ENCODE measurements at places on chromosomes 6 and 20. TPM values are rescaled to one million over a fixed set of nuclear protein-coding genes. Genes with fewer than 3 reads are reported as not detected.

The BPIFB4 gene
- total RNA-seq = not detected

The C20orf141 gene
- not detected for total RNA-seq

The OOEP gene
- total RNA-seq = not detected

The COL9A1 gene
- 7.6 TPM for total RNA-seq

The IPCEF1 gene
- 0.15 TPM for total RNA-seq

The NNAT gene
- total RNA-seq = 3.6 TPM

- no peaks in the 10 kb centered on the region for H3K27me3 ChIP-seq
- no peaks in the 10 kb centered on the region for H3K4me1 ChIP-seq
Measured at GRCh38 chr20:46151936-46152335, 33.8 kb downstream of the CD40 start.

- DNase-seq = no peak
- peaks cover 14% of the 10 kb centered on the region for H3K4me1 ChIP-seq
- no peak overlapping the region for H3K27ac ChIP-seq
- no peaks in the 10 kb centered on the region for H3K27me3 ChIP-seq
Measured at GRCh38 chr20:31666258-31667042, 28.7 kb downstream of the COX4I2 start.

GRCh38 chr20:48190757-48191156, 405.5 kb upstream of the SULF2 start:
- no peaks in the 10 kb centered on the region for H3K36me3 ChIP-seq
- no peak overlapping the region for H3K27ac ChIP-seq
- H3K4me3 ChIP-seq = no peak overlapping the region
- no peaks in the 10 kb centered on the region for H3K4me1 ChIP-seq

DNA sequence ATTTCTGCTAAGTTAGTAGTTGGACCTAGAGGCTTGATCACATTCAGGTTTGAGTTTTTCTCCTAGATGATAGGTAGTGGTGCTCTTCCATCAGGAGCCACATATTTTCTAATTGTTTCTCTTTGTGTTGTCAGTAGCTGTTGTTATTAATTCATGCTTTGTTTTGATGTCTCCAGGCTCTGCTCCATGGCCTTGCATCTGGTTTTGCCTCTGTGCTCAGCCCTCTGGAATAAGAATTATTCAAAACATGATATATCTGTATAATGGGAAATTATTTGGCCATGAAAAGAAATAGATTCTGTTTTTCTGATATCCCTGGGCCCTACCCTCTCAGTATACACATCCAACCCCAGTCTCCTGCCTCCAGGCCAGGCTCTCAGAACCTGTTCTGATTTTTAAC, 184.8 kb downstream of the CDC5L start:
- no peak overlapping the region for H3K27ac ChIP-seq
- no peaks in the 10 kb centered on the region for H3K27me3 ChIP-seq

DNA sequence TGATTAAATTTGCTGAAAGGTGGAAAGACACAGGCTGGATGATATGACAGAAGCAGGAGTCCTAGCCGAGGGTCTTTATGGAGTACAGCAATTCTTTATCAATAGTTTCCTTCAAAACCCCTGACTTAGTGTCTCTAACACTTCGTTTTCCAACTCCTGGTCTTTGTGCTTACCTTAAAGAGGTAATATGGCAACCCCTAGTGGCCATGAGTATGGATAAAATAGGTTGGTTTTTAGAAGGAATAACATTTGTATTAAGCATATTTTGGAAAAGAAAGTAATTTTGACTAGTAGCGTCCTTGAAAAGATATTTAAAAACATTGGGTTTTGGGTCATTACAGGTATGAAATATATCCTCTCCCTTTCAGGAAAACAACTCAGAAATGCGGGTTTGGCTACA, 51.9 kb downstream of the VGLL2 start:
- DNase-seq = peak; percentile 11
- H3K4me3 ChIP-seq = no peak overlapping the region
- H3K27me3 ChIP-seq = no peaks in the 10 kb centered on the region
- no peak overlapping the region for H3K27ac ChIP-seq
- H3K4me1 ChIP-seq = peaks cover 4% of the 10 kb centered on the region
- H3K36me3 ChIP-seq = no peaks in the 10 kb centered on the region

GRCh38 chr6:154343473-154344308, 12.9 kb downstream of the IPCEF1 start:
- no peaks in the 10 kb centered on the region for H3K4me1 ChIP-seq
- no peaks in the 10 kb centered on the region for H3K36me3 ChIP-seq
- no peaks in the 10 kb centered on the region for H3K27me3 ChIP-seq
- H3K4me3 ChIP-seq = no peak overlapping the region

DNA sequence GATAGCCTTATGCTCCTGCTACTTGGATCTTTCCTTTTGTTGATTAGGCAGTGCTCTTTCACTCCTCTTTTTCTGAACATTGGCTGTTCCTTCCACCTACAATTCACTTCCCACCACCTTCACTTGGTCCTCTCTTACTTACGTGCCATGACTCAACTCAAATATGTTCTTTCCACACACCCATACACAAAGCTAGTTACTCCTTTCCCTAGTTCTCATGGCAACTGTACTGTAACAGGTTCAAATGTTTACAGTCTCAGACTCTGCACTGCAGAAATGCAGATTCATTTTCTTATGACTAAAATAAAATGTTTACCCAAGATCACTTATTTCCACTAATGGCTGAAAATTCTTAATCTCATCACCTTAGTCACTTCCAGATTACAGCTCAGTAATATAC, 174.0 kb upstream of the TSHZ2 start:
- no peaks in the 10 kb centered on the region for H3K27me3 ChIP-seq

GRCh38 chr20:50027611-50028105, 44.9 kb downstream of the SNAI1 start:
- H3K4me3 ChIP-seq = no peak overlapping the region
- no peaks in the 10 kb centered on the region for H3K27me3 ChIP-seq
- H3K27ac ChIP-seq = no peak overlapping the region
- DNase-seq = peak; percentile 94
- H3K36me3 ChIP-seq = no peaks in the 10 kb centered on the region
- H3K4me1 ChIP-seq = no peaks in the 10 kb centered on the region

GRCh38 chr6:144400321-144400720, 115.2 kb downstream of the UTRN start:
- DNase-seq = no peak
- H3K4me1 ChIP-seq = no peaks in the 10 kb centered on the region
- H3K4me3 ChIP-seq = no peak overlapping the region
- no peaks in the 10 kb centered on the region for H3K36me3 ChIP-seq

DNA sequence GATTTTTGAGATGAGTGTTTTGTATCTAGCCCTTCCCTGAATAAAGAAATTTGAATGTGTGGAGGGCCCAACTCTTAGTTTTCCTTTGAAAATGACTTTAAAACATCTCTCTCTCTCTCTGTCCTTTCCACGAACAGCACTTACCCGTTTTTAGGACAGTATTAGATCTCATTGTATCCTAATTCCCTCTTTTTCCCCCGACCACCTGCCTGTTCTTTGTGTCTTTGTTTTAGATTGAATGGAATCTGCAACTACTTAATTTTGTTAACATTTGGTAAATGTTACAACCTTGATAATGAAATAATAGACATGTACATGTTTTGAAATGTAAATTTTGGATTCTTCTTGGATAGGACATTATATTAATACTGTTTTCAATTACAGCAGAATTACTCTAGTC, 3.1 kb downstream of the DSP start:
- peak overlapping the region; percentile 76 for H3K4me3 ChIP-seq
- H3K27ac ChIP-seq = peak overlapping the region; percentile 59
- no peak for DNase-seq

DNA sequence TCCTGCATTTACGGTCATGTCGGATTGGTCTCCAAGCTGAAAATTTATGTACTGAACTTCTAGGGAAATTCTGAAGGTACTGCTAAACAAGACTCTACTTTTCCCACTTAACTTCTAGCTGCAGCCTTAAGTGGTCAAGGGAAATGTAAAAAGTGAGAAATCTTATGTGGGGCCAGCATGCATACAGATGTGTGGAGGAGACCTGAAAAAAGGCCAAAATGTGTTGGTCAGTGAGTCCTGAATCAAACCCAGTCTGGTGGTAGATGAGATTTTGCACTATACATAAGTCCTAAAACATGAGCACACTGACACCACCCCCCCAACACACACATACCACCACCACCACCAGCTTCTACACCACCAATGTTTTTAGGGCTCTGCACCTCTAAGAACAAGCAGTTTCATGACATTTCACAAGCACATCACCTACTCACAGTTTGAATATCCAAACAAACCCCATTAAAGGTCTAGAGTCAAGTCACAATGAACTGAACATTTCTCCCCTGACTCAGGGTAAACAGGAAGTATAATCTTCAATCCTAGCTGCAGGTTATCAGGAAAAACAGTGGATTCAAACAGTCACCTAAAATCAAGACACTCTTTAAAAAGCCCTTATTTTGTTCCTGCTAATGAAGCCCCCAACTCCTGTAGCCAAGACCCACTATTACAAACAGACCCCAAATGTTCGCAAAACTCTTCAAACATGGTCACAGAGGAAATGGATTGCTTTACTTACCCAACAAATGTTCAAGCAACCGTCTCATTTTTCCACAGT, 1.6 kb downstream of the ZMYND8 start:
- peak overlapping the region; percentile 23 for H3K4me3 ChIP-seq
- H3K27ac ChIP-seq = peak overlapping the region; percentile 98
- peaks cover 95% of the 10 kb centered on the region for H3K4me1 ChIP-seq
- no peaks in the 10 kb centered on the region for H3K27me3 ChIP-seq
- no peak for DNase-seq

DNA sequence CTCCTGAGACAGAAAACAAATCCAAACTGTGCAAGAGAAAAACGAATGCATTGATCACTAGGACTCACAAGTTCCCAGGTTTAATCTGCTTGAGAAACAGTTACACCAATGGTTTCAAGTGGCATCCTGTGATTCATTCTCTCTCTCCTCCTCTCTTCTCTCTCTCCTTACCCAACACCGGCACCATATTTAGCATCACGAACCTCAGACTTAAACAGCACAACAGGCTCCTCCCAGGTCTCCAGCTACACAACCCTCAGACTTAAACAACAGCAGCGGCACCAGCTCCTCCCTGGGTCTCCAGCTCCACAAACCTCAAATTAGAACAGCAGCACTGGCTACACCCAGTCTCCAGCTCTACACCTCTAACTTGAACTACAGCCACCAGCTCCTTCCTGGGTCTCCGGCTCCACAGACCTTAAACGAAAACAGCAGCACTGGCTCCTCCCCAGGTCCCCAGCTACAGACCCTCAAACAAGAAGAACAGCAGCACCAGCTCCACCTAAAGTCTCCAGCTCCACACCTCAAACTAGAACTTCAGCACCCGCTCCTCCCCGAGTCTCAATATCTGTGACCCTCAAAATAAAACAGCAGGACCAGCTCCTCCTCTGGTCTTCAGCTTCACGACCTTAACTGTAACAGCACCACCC, 355.9 kb downstream of the PREX1 start:
- peaks cover 13% of the 10 kb centered on the region for H3K27me3 ChIP-seq
- H3K36me3 ChIP-seq = no peaks in the 10 kb centered on the region
- H3K4me3 ChIP-seq = no peak overlapping the region
- H3K4me1 ChIP-seq = no peaks in the 10 kb centered on the region
- DNase-seq = no peak
- no peak overlapping the region for H3K27ac ChIP-seq

GRCh38 chr6:7721649-7722048, 4.2 kb upstream of the BMP6 start:
- H3K4me1 ChIP-seq = no peaks in the 10 kb centered on the region
- H3K4me3 ChIP-seq = no peak overlapping the region
- H3K27me3 ChIP-seq = peaks cover 58% of the 10 kb centered on the region

DNA sequence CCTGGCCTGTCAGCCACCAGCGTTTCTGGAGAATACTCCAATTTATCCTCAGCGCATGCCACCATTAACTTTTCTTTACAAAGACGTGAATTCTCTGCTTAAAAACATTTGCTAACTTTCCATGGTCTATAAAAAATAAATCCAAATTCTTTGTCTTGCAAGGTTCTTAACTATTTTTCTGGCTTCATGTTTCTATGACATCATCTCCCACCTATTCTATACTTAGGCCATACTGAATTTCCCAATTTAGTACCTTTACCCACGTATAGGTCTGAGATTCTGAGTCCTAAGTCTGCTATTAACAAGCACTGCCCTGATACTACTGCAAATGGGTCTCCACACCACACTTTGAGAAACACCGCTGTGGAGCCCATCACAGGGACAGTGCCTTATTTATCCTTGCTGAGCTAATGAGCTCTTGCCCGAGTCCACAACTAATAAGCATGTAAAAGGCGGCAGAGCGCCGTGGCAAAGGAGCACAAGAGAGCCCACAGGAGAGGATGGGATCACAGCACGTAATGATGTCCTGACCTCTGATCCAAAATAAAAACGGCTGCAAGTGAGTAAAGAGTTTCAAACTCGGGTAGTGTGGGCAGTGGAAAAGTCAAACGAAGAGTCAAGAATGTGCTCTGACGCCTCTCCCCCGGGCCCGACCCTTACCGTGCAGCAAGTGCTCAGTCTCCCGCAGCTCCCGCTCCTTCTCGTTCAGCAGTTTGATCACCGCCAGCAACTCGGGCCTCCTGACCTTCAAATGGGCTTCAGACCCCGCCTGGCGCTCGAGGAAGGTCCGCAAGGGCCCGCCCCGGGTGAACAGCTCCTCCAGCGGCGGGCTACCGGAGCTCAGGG, 519 bp downstream of the MTRF1L start:
- H3K4me1 ChIP-seq = peaks cover 18% of the 10 kb centered on the region
- H3K27me3 ChIP-seq = no peaks in the 10 kb centered on the region
- H3K36me3 ChIP-seq = peaks cover 4% of the 10 kb centered on the region
- peak; percentile 36 for DNase-seq
- H3K4me3 ChIP-seq = peak overlapping the region; percentile 97
- H3K27ac ChIP-seq = peak overlapping the region; percentile 94

GRCh38 chr20:40111282-40111681, 577.8 kb downstream of the MAFB start:
- H3K27ac ChIP-seq = no peak overlapping the region
- no peaks in the 10 kb centered on the region for H3K27me3 ChIP-seq
- DNase-seq = no peak
- no peaks in the 10 kb centered on the region for H3K36me3 ChIP-seq
- H3K4me3 ChIP-seq = no peak overlapping the region

DNA sequence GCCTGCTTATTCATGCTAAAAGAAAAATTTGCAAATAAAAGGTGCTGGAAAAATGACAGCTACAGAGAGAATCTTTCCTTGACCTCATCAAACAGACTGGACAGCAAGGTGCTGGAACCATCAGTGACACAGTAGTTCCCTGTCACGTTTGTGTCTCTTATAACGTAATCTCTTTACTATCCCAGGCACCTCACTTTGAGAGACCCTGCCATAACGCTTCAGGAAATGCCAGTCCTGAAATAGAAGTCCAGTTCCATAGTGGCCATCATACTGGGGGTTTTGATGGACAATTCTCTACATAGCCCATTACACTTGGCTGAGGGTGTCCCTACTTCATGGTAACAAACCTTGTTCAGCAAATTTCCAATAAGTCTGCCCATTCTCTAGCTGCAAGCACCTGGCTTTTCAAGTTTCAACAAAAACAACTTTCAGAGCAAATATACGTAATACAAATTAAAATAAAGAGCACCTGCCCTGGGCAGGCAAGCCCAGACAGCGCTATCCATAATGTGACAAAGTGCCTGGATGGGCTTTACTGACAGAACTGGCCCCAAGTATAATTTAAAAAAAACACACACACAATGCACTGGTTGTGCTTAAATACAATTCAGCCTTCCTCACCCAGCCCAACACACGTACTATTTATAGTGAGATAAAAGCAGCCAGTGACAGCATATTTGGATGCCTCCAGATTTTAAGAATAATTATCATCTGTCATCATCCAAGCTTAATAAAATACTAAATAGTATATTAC, 38.7 kb downstream of the CNKSR3 start:
- no peak overlapping the region for H3K4me3 ChIP-seq
- DNase-seq = no peak
- no peaks in the 10 kb centered on the region for H3K36me3 ChIP-seq
- H3K27ac ChIP-seq = peak overlapping the region; percentile 51
- peaks cover 10% of the 10 kb centered on the region for H3K4me1 ChIP-seq
